Stimulated activated memory B cell treated with anti-CD40 and anti-IgM and Interleukin-4, amounts not matched to agents 10 μg/mL and 1 μg/mL and 100 μg/mL, for 72 hours (primary cell): ENCODE measurements at places on chromosomes 12 and 14.

DNA sequence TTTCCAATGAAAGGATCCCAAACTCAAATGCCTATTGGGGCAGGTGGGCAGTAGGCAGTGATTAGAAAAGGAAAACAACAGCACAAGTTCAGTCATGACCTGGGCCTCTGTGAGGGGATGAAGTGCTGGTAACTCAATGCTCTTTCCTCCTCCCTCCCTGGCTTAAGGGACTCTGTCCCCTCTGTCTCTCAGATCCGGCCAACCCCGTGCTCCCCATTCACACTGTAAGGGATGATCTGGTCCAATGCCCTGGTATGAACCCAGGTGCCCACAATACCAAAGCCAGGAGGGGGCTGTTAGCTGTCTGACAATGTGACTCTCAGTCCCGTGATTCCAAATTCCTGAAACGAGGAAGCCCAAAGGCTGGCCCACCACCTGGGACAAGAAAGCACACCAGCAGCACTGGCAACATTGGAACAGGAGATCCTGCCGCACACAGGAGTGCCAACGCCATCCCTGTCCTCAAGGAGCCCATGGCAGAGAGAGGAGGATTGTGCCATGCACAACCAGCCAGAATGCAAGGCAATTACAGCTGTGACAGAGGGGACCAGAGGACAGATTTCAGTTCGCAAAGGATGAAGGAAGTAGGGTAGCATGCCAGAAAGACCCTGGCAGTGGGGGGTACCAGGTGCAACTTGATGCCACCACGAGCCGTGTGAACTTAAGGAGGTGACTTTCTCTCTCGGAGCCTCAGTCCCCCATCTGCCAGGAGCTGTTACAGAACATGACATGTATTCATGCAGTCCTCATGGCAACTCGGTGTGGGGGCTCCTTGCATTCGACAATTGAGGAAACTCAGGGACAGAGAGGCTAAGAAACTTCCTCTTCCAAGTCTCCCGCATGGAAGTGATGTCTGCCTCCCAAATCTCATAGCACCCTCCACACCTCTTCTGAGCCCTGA, 37.6 kb downstream of the SERPINA3 start:
- ATAC-seq = no peak

GRCh38 chr14:68464711-68465110, 328.2 kb downstream of the ZFP36L1 start:
- no peak for ATAC-seq

DNA sequence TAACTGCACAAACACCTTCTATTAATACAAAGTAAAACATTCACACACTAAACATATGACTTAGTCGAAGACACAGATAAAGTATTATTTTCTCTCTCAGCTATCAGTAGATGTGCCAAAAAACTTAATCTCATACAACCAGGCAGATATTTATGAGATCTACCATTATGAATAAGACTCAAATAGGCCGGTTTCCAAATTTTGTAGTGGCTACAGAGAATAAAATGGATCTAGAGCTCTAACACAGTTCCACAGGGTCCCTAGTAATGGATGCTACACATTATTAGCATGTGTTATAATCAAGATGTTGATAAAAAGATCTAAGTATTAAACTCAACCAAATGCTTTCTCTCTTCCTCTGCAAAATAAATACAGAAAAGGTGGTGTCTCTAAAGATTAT, 10.4 kb downstream of the SAV1 start:
- no peak for ATAC-seq

GRCh38 chr14:104442107-104442551, 137.4 kb upstream of the C14orf180 start:
- no peak for ATAC-seq

- ATAC-seq = no peak
Observed at GRCh38 chr14:101563654-101564443, 2.6 kb downstream of the DIO3 start.

DNA sequence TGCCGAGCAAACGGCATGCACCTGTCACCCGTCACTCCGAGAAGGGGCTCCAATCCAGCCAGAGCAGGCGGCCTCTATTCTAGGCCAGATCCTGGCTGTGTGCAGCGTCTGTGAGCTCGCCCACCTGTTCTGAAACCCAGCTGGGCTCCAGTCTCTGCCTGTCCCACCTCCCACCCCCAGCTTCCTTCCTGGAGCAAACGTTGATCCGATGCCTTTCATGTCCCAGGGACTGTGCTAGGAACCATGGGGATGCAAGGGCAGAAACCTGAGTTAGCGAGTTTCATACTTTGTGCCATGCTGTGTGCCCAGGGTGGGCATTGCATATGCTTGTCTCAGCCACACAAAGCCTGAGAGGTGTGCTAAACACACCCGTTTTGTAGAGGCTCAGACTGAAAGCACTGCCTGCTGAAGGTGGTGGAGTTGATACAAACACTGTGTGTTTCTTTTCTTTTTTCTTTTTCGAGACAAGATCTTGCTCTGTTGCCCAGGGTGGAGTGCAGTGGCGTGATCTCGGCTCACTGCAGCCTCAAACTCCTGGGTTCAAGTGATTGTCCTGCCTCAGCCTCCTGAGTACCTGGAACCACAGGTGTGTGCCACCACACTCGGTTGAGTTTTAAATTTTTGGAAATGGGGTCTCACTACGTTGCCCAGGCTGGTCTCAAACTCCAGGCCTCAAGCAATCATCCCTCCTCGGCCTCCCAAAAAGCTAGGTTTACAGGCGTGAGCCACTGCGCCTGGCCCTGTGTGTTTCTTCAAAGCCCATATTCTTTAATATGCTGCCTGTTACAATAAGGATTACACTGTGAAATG, 84.1 kb upstream of the MED13L start:
- peak; percentile 28 for ATAC-seq

DNA sequence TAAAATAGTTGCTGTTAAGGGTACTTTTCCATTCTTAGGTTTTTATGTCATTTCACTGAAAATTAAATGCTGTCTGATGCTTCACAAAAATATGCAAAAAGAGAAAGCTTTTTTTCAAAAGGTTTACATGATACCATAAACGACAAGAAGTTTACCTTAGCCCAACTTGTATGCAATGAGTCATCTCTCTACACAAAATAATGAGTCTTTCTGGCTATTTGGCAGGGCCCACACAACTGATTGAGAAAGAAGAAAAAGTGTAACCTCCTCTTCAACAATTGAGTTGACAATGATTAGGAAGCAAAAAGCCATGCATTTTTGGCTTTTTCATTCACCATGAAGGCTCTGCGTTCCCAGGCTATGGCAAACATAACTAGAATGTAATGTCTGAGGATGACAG, 165.4 kb upstream of the CPNE8 start:
- ATAC-seq = no peak
